ENCODE measurements at places on chromosomes 2 and 18.
A peak's percentile ranks its signal among the peaks of the same experiment; 100 is the strongest.

DNA sequence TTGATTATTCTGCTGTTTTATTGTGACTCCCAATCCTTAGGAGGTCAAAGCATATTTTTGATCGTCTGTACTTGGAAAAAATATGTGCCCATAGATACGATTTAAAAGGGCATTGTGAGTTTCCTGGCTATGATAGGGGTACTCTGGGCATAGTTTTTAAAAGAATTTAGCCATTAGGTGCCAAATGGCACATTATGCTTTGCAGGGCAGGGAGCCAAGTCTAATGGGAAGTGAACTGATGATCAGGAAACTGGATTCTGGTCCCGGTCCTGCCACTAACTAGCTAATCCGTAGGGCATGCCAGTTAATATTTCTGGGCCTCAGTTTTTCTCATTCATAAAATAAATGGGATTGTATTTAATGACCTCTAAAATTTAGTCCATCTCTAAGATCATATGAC is 189.3 kb downstream of the LTBP1 start:
- DNase-seq, result no peak

DNA sequence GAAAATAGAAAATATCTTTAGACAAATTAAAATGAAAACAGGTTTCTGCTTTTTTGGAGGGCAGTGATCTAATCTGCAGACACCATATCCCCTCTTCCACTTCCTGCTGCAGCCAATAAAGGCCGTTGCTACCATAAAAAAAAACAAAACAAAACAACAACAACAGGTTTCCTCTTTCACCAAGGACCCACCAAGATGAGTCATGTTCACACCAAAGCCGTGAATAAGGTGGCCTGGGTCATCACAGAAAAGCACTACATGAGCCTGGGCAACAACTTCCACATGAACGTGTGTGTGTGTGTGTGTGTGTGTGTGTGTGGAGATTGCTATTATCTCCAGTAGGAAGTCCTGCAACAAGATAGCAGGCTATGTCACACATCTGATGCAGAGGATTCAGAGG is 24.8 kb upstream of the TFCP2L1 start:
- DNase-seq, result no peak

- DNase-seq, result peak; percentile 80
Observed at GRCh38 chr18:48007955-48008701, 77.7 kb upstream of the SMAD2 start.

- DNase-seq, result no peak
Observed at GRCh38 chr18:75809926-75810255, 382.4 kb upstream of the SMIM21 start.

GRCh38 chr2:36395866-36396265 is 40.3 kb downstream of the CRIM1 start:
- no peak for DNase-seq

DNA sequence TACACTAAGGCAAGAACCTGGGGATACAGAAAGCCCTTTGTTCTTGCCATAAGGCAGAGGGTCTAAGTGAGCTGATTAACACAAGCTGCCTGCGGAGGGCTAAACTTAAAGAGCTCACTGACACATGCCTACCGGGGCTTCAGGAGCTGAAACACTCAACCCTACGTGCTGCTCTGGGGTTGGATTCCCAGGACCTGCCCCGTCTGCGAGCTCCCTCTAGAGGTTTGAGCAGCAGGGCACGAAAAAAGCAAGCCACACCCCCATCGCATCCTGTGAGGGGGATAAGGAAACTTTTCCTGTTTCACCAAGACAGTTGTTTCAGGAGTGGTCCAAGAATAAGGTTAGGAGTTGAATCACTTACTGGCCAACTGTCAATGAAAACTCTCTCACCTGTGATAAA is 562.1 kb downstream of the TMX3 start:
- peak; percentile 14 for DNase-seq

- no peak for DNase-seq
Observed at GRCh38 chr2:217371781-217372213, 511.9 kb upstream of the TNP1 start.

GRCh38 chr2:10787176-10787968 is 25.2 kb downstream of the PDIA6 start:
- DNase-seq, result no peak

GRCh38 chr18:48868468-48869466 is 82.0 kb downstream of the SMAD7 start:
- DNase-seq, result no peak

- DNase-seq, result no peak
Observed at GRCh38 chr18:55268628-55269275, 309.5 kb upstream of the CCDC68 start.

GRCh38 chr2:226452768-226453167 is 346.9 kb downstream of the IRS1 start:
- no peak for DNase-seq

DNA sequence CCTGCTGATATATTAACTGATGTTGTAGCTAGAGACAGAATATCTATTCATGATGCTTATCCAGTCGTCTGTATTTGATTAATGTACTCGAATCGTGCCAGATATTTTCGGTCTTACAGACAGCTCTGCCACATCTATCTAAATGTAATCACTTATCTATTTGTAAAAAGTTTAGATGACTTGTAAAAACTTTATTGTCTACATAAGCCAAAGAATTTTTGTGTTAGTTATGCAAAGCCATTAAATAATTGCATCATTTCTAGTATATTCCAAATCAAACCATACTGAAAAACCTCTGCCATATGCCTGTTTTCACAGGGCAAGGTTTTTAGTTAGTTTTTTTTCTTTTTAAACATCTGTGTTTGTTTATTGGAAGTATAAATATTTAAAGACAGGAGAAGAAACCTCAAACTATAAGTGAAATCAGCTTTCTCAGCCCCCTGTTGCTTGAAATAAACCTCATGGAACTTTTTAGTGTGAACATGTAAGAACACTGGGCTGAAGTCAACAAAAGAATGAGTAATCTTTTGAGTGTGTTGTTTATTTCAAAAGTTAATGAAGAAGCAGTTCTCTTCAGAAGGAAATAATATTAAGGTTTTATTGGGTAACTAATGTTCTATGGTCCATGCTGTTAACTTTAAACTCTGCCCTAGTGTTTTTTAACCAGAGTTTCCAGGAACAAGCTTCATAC is 657.6 kb upstream of the SYT4 start:
- DNase-seq, result no peak

- DNase-seq, result no peak
Observed at GRCh38 chr2:6203291-6203959, 511.2 kb downstream of the SOX11 start.

DNA sequence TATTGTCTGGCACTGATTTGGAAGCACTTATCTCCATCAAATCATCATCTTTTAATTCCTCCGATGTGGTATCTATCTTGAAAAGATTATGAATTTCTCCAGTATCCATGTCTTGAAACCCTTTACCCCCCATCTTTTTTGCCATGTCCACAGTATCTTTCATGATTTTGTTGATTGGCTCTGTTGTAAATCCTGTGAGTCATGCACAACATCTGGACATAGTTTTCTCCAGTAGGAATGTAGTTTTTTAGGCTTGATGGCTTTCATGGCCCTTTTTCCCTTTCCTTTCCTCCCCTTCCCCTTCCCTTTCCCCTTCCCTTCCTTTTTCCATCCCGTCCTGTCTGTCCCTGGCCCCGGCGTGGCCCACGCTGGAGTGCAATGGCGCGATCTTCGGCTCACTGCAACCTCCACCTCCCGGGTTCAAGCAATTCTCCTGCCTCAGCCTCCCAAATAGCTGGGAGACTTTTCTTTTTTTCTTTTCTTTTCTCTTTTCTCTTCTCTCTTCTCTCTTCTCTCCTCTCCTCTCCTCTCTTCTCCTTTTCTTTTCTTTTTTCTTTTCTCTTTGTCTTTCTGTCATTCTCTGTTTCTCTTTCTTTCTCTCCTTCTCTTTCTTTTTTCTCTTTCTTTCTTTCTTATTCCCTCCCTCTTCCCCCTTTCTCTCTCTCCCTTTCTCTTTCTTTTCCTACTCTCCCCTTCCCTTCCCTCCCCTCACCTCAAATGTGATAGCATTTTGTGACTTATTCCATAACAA is 18.4 kb upstream of the ZNF638 start:
- no peak for DNase-seq

DNA sequence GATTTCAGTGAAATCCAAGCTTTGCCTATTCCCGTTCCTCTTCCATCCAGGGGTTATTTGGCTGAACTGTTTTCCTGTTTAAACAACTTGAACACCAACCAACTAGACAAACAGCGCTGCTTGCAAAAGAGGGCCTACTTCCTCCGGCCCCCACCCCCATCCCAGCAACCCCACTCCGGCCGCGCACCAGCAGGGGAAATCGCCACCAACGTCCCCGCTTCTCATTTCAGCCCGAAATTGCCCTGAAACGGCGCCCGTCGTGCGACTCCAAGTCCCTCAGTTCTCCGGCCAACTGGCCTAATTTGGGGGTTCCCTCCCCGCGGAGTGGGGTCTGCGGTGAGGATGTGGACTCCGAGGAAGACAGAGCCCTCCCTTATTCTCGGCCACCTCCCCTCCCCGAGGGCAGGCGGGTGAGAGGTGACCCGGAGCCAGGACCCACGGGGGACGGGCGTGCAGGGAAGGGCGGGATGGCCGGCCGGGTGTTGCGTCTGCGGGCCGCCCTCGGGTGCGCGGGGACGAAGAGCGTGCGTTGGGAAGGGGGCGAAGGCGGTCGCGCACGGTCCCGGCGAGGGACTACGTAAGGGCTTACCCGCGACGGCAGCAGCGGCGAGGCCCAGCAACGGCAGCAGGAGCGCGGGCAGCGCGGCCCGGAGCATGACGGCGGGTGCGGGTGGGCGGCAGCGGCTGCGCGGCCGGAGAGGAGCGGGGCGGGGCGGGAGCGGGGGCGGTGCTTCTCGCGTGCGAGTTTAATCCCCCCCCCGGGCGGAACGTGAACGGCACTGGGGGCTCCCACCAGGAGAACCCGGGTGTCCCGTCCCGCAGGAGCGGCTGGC is at the start of gene CD302:
Gene CD302, minus strand, starts transcription at position 666 of the 833 bp plus-strand sequence. Its CDS starts 10 bp downstream, at position 656.
- peak; percentile 68 for DNase-seq

DNA sequence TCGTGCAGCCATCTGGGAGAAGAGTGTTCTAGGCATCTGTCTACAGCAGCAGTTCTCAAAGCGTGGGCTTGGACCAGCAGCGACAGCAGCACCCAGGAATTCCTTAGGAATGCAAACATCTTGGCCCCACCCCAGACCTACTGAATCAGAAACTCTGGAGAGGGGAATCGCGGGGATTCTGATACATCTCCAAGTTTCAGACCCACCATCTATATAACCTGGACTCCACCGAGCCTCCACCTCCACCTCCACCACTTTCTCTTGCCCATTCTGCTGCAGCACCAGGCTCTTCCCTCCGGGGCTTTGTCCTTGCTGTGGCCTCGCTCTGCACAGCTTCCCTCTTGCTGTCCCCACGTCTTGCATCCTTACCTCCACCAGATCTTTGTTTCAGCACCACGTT is 256.4 kb downstream of the BCL2 start:
- no peak for DNase-seq

DNA sequence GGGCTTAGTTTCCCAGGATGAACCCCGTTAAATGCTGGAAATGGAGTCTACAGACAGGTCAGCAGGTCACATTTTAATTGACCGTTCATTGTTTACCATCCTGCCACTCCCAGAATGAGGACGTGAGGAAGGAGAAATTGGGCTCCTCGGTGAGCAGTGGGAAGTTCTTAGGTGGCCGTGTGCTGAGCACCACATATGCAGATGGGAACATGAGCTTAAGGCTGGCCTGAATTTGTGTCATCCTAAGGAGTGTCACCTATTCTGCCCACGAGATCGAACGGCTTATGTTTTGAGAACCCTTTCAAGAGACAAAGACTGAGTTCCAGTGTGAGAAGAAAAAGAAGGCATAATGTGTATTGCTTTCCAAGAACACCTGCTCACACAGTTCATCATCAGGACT is 234.4 kb upstream of the PXDN start:
- DNase-seq, result no peak

Measured in HEK293T (cell line).